Thoracic aorta (tissue), 2 donors: ENCODE measurements at places on chromosomes 16 and 17. TPM values are rescaled to one million over a fixed set of nuclear protein-coding genes. Genes with fewer than 3 reads are reported as not detected.
A peak's percentile ranks its signal among the peaks of the same experiment; 100 is the strongest.

NOG gene
- total RNA-seq: 2.3 TPM

SCGB1C2 gene
- total RNA-seq: not detected

- H3K27ac ChIP-seq: peak within 1 kb of the TSS; percentile 100
- peaks cover 38% of the 10 kb centered on the region for H3K36me3 ChIP-seq
- DNase-seq: no peak
Measured at GRCh38 chr16:31471875-31472708, at the start of gene TGFB1I1. TGFB1I1 (plus strand) TSS chr16:31472152; CDS start chr16:31472189, 37 bp downstream.

DNA sequence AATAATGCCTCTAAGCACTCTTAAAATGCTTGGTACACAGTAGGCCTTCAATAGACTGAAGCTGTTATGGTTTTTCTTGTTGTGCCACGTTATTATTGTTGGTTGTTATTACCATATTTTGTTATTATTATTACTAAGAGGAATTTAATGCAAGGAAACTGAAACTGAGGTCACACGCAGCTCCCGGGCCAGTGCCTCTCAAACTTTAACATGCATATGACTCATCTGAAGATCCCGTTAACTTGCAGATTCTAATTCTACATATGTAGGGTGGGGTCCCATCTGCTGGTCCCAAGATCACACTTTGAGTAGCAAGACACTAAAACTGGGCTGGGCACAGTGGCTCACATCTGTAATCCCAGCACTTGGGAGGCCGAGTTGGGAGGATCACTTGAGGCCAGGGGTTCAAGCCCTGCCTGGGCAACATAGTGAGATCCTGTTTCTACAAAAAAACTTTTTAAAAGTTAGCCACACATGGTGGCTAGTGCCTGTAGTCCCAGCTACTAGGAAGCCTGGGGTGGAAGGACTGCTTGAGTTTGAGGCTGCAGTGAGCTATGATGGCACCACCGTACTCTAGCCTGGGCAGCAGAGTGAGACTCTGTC lies 888 bp downstream of the ACSM5 start:
- no peaks in the 10 kb centered on the region for H3K27me3 ChIP-seq
- no peak overlapping the region for H3K4me3 ChIP-seq
- no peaks in the 10 kb centered on the region for H3K36me3 ChIP-seq
- no peak overlapping the region for H3K27ac ChIP-seq

- H3K4me1 ChIP-seq: peaks cover 5% of the 10 kb centered on the region
- H3K27me3 ChIP-seq: no peaks in the 10 kb centered on the region
- H3K36me3 ChIP-seq: no peaks in the 10 kb centered on the region
- no peak for DNase-seq
- peak overlapping the region; percentile 1 for H3K27ac ChIP-seq
- peak overlapping the region; percentile 22 for H3K4me3 ChIP-seq
Measured at GRCh38 chr17:57329380-57330214, 73.3 kb downstream of the MSI2 start.

- no peaks in the 10 kb centered on the region for H3K36me3 ChIP-seq
- no peak overlapping the region for H3K27ac ChIP-seq
- H3K4me1 ChIP-seq: peaks cover 35% of the 10 kb centered on the region
- DNase-seq: no peak
Measured at GRCh38 chr16:70644763-70645597, 1.4 kb upstream of the IL34 start.

DNA sequence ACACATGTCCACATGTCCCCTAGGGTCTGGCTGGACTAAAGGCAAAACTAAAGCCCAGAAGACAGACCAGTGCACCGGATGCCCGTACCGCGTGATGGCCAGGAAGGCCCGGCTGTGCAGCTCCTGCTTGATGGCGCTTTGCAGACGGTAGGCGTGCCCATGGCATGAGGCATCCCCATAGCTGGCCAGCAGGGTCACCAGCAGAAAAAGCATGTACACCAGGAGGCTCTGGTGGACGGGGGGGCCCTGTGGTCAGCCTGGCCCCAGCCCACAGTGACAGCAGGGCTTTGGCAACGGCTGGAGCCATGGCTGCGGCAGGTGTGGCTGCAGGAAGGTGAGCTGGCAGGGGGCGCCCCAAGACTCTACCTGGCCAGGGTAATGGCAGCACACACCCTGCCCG lies 42.8 kb downstream of the PKD1 start:
- no peak for DNase-seq
- no peaks in the 10 kb centered on the region for H3K27me3 ChIP-seq
- no peaks in the 10 kb centered on the region for H3K4me1 ChIP-seq
- peaks cover 95% of the 10 kb centered on the region for H3K36me3 ChIP-seq
- H3K27ac ChIP-seq: no peak overlapping the region

DNA sequence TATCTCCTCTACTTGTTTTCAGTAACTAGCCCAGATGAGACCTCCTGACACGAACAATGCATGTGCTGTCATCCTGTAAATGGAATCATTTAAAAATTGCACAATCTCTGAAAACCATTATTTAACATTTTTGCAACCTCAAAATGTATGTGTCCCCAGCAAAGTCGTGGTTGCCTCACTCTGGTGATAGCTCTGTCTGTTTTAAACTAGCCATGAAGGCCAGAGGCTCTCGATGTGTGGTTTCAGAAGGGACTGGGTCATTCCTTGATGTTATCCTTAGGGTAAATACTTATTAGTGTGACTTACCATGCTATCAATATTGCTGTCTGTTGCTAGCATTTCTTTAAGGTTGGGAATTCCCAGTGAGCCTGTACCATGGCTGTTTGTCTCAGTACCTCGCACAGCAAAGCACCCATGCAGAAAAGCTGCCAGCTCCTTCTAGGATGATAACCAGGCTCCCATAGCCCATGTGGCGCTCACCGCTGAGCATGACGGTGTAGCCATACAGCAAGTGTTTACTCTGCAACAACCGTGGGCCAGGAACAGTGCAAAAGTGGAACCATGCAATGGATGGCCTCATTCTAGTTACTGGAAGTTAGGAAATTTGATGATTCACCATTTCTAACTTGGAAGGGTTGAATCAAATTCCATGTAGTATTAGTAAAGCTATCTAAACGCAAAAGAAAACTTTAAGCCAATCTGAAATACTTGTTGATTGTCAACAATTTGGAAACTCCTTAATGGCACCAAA lies 2.9 kb upstream of the PGS1 start:
- H3K4me1 ChIP-seq: peaks cover 15% of the 10 kb centered on the region
- DNase-seq: no peak
- H3K27me3 ChIP-seq: no peaks in the 10 kb centered on the region
- H3K36me3 ChIP-seq: no peaks in the 10 kb centered on the region

DNA sequence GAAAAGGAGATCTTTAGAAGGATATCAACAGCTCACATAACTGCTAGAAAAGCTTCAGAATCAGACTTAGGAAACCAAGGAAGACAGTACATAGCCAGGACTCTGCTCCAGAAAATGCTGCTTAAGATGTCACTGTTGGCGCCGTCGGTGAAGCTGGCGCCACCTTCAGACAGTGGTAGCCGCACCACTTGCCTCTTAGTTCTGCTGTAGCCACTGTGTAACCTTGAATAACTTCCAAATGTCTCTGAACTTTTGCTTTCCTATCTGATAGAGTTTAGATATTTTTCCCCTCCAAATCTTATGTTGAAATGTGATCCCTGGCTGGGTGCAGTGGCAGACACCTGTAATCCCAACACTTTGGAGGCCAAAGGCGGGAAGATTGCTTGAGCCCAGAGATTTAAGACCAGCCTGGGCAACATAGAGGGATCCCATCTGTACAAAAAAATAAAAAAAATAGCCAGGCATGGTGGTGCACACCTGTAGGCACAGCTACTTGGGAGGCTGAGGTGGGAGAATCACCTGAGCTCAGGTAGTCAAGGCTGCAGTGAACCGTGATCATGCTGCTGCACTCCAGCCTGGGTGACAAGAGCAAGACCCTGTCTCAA lies 6.3 kb upstream of the USP31 start:
- H3K27ac ChIP-seq: no peak overlapping the region
- DNase-seq: no peak
- H3K4me3 ChIP-seq: no peak overlapping the region
- H3K4me1 ChIP-seq: peaks cover 2% of the 10 kb centered on the region

DNA sequence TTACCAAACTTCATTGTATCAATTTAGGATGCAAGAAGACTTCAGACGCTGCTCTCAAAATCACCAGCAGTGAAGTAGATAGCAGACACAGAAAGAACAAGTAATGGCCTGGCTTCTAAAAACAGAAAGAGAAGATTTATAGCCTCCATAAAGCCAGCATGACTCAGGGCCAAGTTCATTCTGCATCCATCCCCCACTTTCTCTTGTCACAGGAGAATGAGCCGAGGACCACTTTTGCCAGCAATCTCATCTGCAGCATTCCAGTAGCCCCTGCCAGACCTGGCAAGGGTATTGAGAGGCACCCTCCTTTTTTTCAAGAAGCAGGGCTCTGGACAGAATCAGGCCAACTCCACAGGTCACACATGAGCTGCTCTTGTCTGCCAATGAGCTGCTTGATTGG lies 355.4 kb upstream of the SOX9 start:
- no peaks in the 10 kb centered on the region for H3K4me1 ChIP-seq
- DNase-seq: no peak
- H3K36me3 ChIP-seq: no peaks in the 10 kb centered on the region
- H3K27me3 ChIP-seq: no peaks in the 10 kb centered on the region
- H3K27ac ChIP-seq: no peak overlapping the region
- H3K4me3 ChIP-seq: no peak overlapping the region

DNA sequence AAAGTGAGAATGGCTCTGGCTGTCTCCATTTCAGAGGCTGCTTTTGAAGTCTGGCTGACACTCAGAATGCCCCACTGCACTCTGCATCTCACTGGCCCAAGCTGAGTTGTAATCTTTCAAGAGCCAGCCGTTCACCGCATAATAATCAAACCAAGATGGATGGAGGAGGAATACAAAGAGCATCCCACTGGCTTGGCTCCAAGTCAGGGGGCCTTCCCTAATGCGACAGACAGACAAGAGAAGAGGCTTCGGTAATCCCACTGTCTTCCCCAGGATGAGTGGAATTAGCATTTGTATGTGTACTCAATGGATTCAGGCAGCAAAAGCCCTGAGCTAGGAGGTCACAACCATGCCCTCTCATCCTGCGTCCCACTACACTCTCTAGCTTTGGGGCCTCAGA lies 68.0 kb downstream of the CBLN1 start:
- no peak overlapping the region for H3K4me3 ChIP-seq
- DNase-seq: no peak
- H3K4me1 ChIP-seq: no peaks in the 10 kb centered on the region

DNA sequence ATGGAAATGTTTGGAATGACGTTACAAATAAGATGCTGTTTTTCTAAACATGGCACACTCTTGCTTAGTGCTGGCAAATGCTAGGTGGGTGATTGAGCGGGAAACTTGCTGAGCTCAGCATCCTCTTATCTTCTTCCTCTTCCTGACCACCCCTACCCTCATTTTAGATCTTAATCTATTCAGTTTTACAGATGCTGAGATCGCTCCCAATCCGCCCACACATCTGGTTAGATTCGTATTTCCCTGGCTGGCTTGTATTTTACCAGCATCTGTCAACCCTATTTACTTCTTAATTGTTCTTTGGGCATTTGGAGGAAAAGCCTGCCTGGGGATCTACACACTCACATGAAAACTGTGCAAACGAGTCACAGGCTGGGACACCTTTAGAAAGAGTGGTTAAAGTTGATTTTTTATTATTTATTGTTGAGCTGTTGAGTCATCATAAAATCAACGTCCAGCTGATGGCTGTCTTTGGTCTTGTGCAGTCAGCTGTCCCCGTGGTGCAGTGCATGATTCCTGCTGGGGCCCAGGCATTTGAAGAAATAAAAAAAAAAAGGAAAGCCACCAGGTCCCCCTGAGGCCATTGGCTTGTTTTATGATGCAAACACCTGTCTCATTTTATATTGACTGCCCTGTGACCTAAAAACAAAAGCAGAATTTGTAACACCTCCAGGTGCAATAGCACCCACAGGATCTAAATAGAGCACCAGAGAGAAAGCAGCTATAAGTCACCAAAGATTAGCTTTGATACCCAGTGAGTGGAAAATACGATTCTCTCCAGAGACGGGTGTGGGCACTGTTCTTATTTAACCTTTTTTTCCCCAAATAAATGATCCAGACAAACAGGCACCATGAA lies 258.6 kb downstream of the HS3ST3B1 start:
- no peak overlapping the region for H3K4me3 ChIP-seq
- no peaks in the 10 kb centered on the region for H3K4me1 ChIP-seq
